ENCODE measurements at places on chromosomes 5 and 9.

DNA sequence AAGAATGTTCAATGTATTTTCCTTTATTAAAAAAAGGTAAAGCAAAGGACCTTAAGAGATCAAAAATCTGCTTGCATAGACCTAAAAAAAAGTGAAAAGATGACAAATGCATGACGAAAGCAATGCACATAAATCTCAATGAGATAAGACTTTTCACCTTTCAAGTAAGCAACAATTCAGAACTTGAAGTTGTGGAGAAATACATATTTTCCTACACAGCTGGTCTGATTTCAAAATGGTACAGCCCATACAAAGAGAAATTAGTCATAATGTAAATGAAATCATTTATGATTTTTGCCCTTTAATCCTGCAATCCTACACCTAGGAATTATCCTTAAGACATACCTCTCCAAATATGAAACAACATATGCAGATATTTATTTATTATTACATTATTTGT is 568.0 kb downstream of the ANXA1 start:
- DNase-seq = no peak

DNA sequence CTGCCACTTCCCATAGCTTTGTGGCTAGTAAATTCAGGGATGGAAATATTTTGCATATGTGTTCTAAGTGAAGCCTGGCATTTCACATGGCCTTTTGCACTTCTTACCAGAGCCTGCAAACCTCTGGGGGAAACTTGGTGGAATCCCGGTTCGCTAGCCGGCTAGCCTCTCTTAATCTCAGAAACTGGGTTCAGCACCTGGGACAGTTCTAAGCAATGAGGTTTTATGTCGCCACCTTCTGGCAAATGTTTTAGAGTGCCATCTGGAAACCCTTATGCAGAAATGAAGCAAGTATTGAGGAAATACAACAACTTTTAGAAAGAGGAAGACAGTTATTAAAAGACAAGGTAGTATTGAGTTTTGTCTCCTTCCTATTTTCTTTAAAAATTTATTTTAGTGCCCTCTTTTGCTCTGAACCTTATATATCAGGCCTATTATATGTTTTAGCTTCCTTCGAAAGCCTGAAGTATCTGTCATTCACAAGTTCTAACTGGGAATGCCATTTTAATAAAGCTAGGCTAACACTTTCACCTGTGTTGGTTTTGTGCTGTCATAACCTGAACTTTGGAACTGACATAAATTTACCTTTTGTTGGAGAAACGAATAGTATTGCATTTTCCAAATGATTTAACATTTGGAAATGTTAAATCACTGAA is 963 bp upstream of the HTR1A start:
- no peak for DNase-seq

DNA sequence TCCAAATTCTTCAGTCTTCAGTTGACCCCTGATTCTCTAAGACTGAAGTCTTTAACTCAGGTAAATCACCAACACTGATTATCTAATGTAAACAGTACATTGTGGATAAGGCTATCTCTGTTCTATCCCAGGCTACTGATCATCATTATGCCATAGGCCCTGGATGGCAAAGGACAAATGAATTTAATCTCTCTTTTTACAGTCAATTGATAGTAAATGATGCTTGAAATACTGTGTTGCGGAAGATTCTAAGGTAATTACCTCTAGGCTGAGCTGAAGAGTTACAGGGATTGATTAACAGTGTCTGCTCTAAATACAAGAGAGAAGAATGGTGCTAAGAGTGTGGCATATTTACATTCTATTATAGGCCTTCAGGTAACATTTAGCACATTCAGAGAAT is 264.7 kb downstream of the ACTL7B start:
- no peak for DNase-seq

- DNase-seq = no peak
Measured at GRCh38 chr5:142007237-142007544, 5.6 kb downstream of the GNPDA1 start.

- DNase-seq = no peak
Measured at GRCh38 chr5:107403228-107403953, 267.3 kb downstream of the EFNA5 start.

DNA sequence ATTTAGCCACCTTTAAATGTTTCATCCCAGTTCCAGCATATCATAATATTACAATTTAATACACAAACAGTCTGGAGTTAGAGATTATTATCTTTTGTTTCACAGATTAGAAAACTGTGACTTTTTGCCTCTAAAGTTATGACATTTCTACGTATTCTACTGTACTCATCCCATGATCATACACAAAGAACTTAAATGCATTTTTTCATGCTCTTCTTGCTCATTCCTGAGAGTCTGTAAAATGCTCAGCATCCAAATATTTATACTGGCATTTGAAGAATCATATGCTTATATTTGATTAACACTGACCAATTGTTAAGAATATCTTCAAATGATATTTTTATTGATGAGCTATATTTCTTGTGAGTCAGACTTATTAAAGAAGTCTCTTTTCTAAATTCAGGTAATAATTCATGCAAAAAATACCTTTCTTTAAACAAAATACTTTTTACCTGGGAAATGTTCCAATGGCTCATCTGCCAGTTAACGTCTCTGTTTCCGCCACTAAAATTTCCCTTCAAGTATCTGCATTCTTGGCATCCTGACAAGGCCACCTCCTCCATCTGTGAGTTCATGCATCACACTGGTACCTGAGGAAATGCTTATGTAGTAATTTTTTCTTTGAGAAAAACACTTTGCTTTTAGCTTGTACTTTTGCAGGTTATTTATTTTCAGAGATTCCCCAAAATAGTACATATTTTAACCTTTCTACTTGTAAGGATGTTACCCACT is 139.6 kb upstream of the RASA1 start:
- DNase-seq = no peak

DNA sequence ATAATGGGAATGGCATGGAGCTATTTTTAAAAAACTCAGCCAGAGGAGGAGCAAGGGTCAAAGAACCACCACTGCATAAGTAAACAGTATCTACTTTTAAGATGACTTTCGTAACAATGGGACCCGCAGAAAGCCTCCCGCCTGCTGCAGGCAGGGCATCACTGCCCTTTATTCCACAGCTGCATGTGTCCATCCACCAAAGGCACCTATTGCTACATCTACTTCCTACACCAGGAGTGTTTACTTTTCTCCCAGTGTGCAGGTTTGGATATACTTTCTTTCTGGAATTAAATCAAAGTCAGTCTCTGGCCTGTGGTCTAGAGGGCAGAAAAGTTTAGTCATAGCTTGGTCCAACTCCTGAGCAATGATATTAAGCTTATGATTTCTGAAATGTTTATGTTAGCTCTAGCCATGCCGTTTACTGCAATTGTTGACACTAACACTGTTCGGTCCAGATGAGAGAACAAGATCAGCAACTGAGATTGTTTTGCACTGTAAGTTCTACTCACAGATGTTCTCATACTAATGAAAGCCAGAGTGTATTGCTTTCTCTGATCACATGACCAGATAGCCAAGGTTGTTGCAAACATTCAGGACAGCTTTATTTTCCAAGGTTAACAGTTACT is 391.5 kb downstream of the FGF10 start:
- DNase-seq = no peak

DNA sequence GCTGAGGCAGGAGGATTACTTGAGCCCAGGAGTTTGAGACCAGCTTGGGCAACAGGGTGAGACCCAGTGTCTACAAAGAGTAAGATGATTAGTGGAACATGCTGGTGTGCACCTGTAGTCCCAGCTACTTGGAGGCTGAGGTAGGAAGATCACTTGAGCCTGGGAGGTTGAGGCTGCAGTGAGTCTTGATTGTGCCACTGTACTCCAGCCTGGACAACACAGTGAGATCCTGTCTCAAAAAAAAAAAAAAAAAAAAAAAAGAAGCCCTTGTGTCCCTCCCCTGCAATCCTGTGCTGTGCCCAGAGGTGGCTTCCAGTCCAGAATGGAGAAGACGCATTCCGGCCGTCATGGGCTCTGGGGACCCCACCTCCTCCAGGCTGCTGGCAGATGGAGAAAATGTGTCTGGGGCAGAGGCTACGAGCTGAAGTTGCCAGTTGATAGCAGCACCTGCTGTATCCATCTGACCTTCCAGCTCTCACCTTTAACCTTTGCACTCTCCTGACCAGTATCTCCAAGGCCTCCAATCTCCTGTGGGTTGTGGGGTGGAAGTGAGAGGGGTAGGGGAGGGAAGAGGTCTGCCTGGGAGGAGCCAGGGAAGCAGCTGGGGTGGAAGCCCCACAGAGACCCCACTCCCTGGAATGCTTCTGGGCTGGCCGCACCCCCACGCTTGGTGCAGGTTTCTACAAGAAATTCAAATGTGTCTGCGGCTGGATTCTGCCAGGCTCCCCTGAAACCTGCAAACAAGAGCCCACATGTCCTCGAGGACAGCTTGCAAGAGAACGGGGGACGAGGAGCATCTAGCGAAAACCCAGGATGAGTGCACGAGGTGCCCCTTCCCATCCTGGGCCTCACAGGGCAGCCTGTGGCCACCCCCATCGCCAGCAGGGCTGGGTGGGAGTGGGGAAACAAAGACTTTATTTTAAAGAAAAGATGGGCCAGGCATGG is 148.3 kb upstream of the IER5L start:
- no peak for DNase-seq
